ENCODE measurements at places on chromosomes 5 and 9.

GRCh38 chr9:33682551-33682950 is 112.8 kb upstream of the PRSS3 start:
- DNase-seq: no peak

DNA sequence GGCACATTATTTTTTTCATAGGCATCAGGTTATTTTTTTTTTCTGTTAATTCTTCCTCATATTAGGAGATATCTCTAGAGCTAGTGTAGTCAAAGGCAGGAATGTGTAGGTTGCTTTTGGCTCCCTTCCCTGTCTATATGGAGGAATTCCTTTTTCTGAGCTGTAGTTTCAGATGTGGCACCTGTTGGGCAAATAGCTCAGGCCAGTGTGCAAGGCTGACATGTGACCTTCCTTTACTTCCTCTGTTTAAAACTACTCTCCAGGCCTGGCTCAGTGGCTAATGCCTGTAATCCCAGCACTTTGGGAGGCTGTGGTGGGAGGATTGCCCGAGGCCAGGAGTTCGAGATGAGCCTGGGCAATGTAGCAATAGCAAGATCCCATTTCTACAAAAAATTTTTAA is 40.5 kb upstream of the KIAA1958 start:
- DNase-seq: no peak

DNA sequence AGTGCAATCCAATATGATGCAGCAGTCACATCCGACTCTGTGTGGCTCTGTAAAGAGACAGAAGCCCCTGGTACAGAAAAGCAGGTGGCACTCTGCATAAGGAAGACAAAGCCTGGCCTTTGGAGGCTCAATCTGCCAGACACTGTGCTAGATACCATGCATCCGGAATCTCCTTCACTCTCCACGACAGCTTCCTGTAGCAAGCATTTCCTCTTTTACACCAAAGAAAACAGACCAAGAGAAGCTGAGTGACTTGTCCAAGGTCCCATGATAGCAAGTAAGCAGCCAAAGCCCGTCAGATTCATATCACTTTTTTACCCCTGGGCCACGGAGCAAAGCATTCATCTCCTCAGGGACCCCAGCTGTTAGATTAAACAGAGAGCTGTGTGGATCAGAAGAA is 64.2 kb upstream of the SMIM23 start:
- no peak for DNase-seq

- no peak for DNase-seq
Measured at GRCh38 chr5:2746561-2747032, 4.9 kb downstream of the IRX2 start.

- DNase-seq: no peak
Measured at GRCh38 chr9:108297073-108297472, 558.7 kb downstream of the ACTL7B start.

All from stimulated activated CD4-positive, alpha-beta T cell treated with anti-CD3 and anti-CD28 coated beads, TNF-alpha, amount 100 ng/mL, for 1 hour (primary cell).